ENCODE measurements at places on chromosomes 2 and 18. TPM values are rescaled to one million over a fixed set of nuclear protein-coding genes. Genes with fewer than 3 reads are reported as not detected.

DNA sequence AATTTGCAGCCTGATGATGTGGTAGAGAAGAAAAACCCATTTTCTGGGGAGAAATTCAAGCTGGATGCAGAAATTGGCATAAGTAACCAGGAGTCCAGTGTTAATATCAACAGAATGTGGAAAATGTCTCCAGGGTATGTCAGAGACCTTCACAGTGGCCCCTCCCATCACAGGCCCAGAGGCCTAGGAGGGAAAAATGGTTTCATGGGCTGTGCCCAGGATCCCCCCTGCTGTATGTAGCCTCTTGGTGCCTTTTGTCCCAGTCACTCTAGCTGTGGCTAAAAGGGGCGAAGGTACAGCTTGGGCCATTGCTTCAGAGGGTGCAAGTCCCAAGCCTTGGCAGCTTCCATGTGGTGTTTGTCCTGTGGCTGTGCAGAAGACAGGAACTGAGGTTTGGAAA, 40.2 kb downstream of the CACNB4 start:
- DNase-seq: no peak

DNA sequence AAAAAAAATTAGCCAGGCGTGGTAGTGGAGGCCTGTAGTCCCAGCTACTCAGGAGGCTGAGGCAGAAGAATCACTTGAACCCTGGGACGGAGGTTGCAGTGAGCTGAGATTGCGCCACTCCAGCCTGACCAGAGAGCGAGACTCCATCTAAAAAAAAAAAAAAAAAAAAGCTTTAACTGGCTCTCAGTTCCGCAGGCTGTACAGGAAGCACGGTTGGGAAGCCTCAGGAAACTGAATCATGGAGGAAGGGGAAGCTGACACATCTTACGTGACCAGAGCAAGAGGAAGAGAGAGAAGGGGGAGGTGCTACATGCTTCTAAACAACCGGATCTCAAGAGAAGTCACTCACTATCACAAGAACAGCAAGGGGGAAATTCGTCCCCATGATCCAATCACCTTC, 505.6 kb upstream of the SLC8A1 start:
- no peak for DNase-seq

- DNase-seq: no peak
These were observed 178.1 kb downstream of the GCA start for GRCh38 chr2:162521871-162522650.

GRCh38 chr18:44833786-44834185, 153.1 kb downstream of the SETBP1 start:
- DNase-seq: no peak

GRCh38 chr2:99470957-99471356, 18.9 kb downstream of the REV1 start:
- DNase-seq: no peak

GRCh38 chr2:133668547-133668946, 100.3 kb upstream of the NCKAP5 start:
- no peak for DNase-seq

The LDLRAD4 gene
- 47.2 TPM for total RNA-seq

The ZNF513 gene
- 15.9 TPM for total RNA-seq

The BUB1 gene
- 76.9 TPM for total RNA-seq
